ENCODE measurements at places on chromosomes 2 and 18.

GRCh38 chr18:31990823-31991222, 27.8 kb upstream of the RNF125 start:
- DNase-seq: no peak

DNA sequence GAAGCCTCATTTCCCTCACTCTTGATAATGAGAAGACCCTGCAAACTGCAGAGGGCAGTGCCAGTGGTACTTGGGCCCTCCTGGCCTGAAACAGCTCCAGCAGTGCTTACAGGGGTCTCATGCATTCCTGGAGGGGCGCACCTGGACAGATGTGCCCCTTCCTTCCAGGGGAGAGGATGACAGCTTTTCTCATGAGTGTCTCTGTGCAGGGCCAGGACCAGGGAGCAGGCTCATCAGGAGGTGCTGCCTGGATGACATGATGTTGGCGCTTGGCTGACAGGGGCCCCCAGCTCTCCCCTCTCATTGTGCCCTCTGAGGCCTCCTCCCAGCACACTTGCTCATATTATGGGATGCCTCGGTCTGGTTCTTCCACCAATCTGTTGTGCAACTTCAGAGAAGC, 95.1 kb upstream of the MYCN start:
- DNase-seq: no peak

GRCh38 chr18:48010264-48010663, 79.8 kb upstream of the SMAD2 start:
- DNase-seq: no peak

DNA sequence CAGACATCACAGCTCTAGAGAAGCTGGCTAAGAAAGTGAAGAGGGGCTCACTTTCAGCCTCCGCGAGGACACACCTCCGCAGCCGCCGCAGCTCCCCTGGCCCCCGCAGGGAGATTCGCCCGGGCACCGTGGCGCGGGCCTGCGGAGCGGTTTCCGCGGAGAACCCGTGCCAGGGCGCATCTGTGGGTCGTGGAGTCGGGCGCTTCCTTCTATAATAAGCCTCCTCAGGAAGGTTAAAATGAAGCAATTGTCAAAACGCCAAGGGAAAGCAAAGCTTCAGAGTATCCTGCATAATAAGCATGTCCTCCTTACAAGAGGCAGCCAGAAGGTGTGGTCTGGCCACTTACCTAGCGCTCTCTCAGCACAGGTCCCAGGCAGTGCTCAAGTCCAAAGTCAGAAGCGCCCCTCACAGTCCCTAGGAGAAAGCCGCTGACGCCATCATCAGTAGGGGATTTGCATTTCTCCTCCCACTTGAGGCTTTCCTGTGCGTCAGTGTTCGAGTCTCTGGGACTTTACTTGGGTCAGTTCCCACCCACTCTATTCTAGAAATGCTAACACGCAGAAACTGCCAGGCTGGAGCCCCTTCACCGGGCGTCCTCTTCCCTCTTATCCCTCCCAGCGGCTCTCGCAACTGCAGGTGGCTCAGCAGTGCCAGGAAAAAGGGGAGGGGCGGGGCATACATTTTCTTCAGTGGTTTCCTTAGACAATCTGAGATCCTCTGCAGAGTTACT, at the start of gene STAT4:
TSS of gene STAT4 (minus strand) at position 395 of the 731 bp plus-strand sequence. CDS start 2,791 bp downstream, outside the sequence.
- DNase-seq: peak; percentile 40

- DNase-seq: no peak
Measured at GRCh38 chr2:64359171-64359891, 94.6 kb upstream of the LGALSL start.

DNA sequence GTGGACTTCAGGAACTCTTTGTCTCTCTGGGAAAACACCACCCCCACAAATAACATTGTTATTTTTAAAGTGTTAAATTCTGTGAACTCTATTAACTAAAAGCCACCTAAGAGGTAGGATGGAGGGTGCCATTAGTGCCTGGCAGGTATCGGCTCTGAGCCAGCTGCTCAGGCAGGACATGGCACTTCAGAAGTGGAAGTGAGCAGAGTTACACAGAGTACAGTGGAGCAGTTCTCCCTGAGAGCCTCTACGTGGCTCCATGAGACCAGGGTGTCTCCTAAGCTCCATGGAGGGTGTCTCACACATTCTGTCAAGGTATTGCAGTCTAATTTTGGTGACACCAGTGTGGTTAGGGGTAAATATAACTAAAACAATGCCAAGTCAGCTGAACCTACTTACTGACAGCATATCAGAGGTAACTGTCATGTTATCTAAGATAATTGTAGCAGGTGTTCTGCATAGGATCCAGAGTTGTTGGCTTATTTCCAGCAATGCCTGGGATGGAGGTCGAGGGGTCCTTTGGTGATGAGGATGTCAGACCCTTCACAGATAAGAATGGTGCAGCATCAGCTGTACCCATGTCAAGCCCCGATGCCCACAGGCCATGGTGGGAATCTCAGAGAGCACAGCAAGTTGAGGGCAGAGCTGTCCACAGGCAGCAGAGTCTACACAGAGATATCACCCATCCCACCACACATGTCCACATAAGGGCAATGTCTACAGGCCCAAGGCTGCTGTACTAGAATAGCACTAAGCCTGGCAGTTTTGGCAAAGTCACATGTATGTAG, 8.6 kb upstream of the MALL start:
- DNase-seq: no peak

DNA sequence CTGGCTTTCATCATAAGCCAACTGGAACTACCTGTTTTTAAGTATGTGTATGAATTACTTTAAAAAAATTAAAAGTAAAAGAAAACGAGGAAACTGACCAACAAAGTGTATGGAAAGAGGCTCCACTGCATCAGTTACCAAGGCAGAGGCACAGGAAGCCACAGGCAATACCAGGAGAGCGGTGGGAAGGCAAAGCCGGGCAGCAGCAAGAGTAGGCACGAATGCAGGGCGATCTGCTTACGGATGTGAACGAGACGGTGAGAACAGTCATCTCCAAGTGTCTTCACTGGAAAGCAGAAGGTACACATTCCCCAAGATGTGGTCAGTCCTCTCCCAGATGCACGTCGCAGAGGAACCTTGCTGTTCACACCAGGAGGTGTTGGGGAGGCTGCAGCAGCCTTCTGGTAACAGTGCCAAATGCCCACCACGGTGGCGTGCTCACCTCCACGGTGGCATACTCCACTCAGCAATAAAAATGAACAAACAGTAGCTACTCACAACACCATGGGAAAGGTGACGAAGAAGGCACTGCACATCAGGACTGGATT, 43.1 kb downstream of the HS6ST1 start:
- DNase-seq: no peak

DNA sequence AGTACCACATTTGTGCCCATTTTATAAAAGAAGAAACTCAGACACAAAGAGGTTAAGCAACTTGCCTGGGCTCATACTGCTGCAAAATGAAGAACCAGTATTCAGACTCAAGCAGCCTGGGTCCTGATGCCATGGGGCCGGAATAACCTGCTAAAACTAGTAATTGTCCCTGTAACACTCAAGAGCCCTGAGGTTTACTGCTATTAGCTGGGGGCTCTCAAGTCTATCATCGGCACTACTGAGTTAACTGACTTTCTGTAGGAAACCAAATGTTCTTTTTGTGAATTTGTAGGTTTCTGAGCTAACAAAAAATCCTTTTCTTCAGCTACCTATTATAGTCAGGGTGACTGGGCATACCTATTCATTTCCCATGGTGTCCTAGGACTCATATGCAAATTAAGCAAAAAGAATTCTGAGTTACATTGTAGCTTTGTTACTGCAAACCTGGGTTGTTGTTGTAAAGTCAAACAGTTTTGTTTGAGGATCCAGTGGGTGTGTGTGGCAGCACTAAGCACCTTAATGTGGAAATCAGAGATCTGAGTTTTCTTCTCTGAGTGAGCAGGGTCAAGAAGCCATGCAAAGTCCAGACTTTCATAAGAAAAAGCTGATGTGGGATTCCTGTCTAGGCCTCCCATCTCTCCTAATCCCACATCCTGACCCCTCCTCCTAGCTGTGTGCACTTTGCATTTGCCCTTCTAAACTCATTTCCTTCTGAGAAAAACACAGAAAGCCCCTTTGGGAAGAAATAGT, 72.4 kb upstream of the TNP1 start:
- no peak for DNase-seq

DNA sequence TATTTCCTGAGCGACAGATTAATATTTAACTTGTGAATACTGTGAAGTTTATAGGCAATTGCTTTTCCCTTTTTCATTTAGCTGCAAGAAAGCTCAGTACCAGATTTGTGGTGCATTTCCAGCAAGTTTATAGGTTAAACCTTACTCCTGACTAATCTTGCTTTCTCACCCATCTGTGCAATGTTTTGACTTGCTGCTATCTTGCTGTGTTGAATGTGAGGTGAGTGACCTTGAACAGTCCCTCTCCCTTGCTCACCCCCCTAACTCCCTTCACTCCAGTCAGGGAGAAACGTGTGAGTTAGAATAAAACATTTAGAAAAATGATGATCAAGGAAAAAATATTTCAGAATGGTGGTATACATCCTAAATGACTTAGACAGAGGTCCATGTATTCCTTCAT, 39.8 kb upstream of the PARD3B start:
- DNase-seq: no peak

DNA sequence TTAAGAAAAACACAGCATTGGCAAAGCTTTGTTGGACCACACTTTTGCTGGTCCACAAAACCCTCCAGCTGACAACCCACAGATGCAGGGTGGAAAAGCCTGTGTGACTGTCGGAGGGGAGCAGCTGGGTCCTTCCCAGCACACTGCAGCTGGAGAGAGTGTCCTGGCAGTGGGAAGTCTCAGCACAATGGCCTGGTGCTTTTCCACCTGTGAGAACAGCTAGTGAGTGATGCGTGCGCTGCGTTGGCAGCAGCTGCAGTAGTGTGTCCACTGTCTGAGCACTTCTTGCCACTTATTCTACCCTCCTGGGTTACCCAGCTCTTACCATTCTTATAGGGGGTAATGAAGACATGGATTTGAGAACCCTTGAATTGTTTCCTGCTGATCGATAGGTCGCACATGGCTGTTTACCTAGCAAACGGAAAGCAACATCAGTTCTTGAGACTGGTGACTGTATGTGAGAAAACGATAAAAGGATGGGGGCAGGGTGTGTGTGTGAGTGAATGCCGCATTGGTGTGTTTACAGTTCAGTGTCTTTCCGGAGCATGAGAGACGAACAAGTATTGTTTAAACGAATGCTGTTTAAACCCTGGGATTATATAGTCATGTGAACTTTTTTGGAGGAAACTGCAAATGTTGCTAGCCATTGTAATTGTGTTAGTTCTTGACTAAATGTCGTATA, 69.7 kb downstream of the LYPD6 start:
- peak; percentile 67 for DNase-seq

GRCh38 chr2:218046238-218046637, 22.8 kb upstream of the RUFY4 start:
- DNase-seq: no peak

GRCh38 chr2:162085090-162085891, 11.3 kb upstream of the DPP4 start:
- no peak for DNase-seq

- no peak for DNase-seq
Measured at GRCh38 chr2:225994748-225995405, 595.4 kb downstream of the NYAP2 start.

DNA sequence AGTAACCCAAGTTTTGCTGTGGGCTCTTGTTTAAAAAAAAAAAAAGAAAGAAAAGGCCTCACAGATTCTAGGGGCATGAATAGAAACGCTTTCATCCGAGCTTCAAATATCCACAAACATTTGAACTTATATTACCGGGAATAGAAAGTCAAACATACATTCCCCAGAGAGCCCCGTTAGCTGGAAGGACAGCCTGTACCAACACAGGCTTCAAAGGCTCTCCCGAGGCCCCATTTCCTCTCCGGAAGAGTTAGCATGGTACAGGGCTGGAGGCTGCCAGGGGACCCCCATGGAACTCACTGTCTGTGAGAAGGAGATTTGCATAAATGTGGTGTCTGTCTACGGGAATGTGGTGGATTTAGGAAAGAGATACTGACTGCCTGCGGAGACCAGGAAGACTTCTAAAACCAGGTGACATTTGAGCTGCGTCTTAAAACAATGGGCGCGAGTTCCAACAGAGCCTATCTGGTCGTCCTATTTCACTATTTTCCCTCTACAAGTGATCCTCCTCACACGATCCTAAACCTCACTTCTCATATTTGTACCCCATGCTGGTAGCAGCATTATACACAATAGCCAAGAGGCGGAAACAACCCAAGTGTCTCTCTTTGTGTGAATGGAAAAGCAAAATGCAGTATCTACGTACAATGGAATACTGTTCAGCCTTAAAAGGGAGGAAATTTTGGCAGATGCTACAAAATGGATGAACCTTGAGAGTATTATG, 820 bp upstream of the MATN3 start:
- DNase-seq: no peak

All from COR-L47 (cell line).